Dermis blood vessel endothelial cell (primary cell): ENCODE measurements at places on chromosomes 6 and 20. TPM values are rescaled to one million over a fixed set of nuclear protein-coding genes. Genes with fewer than 3 reads are reported as not detected.

DNA sequence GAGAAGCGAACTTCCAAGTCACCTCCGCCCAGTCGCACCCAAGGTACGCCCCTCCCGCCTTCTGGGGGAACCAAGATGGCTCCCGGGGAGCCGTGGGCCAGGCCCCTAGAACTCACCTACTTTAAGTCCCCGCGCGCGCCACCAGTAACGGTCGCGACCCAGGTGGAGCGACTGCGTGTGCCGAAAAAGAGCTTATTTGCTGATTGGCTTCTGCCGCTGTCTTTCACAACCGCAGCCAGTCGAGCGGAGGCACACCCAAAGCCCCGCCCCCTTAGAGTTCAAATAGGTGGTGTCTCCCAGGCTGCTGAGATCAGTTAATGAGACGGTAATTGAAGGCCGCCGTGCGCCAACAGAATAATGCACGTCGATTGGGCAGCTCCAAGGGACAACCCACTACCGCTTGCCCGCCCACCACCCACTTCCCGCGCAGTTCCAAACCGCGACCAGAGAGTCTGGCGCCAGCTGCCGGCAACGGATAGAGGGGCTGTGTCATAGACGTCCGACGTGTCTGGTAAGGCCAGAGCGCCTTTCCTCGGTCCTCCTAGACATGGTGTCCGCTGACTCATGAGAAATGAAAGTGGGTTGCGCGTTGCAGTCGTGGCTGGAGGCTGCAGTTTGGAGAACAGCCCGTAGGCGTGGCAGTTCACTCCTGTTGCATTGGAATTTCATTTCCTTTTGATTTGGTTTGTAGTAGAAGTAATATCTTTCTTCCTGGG, at the start of gene MDC1:
TSS of gene MDC1 (minus strand) at position 153 of the 716 bp plus-strand sequence. CDS start 2,106 bp downstream, outside the sequence.
- peak; percentile 100 for DNase-seq

DNA sequence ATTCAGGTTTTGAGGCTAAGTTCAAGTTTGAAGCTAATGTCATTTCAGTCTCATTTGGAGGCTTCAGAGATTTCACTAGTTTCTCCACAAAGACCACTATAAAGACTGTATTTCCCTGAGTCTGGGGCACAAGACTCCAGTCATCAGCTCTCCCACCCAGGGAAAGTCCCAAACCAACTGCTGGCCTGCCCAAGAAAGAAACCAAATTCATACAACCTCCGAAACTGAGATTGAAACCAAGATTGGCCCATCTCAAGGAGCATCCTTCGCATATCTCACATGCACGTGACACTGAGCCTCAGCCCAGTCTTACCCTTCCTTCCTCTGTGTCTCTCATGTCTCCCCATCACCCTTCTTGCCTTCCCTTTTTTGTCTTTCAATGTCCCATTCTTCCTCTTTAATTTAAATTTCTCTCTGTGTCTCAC, 3.5 kb upstream of the LTA start:
- DNase-seq = no peak

- peak; percentile 93 for DNase-seq
These were observed 42.5 kb downstream of the EIF2S2 start for GRCh38 chr20:34069341-34070078.

GRCh38 chr6:117449549-117450439, 24.1 kb upstream of the ROS1 start:
- DNase-seq = peak; percentile 87

- DNase-seq = no peak
These were observed 257.7 kb downstream of the CDKAL1 start for GRCh38 chr6:20791944-20792343.

DNA sequence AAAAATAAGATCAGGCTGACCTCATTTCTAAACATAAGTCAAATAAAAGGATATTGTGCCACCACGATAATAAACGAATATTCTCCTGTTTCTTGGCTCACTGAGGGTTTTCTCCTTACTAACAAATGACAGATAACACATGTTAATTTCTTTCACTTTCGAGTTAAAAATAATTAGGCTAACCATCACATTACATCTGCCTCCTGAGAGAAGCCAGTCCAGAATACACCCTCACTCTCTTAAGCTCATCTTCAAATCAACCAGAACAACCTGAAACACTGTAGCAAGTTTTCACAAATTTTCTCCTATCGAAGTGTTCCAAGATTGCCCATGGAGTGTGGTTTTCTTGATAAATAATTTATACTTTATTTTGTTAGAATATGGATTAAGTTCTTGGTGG, 1285.6 kb upstream of the EYS start:
- DNase-seq = no peak

- no peak for DNase-seq
These were observed 24.7 kb downstream of the RBCK1 start for GRCh38 chr20:432677-433299.

GRCh38 chr6:15309611-15310283, 63.9 kb downstream of the JARID2 start:
- no peak for DNase-seq

GRCh38 chr20:34736106-34736735, 32.1 kb downstream of the TP53INP2 start:
- DNase-seq = no peak

Gene SIRPA
- 35.2 and 55.2 TPM in 2 replicates for total RNA-seq

Gene SLC52A3
- 0.23 TPM in 1 of 2 replicates, not detected in the other for total RNA-seq

Gene FNDC1
- not detected in 2 replicates for total RNA-seq

Gene MOG
- not detected in 2 replicates for total RNA-seq

Gene ZBTB46
- 41.2 and 67.4 TPM in 2 replicates for total RNA-seq

Gene REM1
- not detected in 2 replicates for total RNA-seq
